ENCODE measurements at places on chromosomes 4 and X.

- DNase-seq = no peak
These were observed 21.2 kb upstream of the GLRA2 start for GRCh38 chrX:14508025-14508690.

DNA sequence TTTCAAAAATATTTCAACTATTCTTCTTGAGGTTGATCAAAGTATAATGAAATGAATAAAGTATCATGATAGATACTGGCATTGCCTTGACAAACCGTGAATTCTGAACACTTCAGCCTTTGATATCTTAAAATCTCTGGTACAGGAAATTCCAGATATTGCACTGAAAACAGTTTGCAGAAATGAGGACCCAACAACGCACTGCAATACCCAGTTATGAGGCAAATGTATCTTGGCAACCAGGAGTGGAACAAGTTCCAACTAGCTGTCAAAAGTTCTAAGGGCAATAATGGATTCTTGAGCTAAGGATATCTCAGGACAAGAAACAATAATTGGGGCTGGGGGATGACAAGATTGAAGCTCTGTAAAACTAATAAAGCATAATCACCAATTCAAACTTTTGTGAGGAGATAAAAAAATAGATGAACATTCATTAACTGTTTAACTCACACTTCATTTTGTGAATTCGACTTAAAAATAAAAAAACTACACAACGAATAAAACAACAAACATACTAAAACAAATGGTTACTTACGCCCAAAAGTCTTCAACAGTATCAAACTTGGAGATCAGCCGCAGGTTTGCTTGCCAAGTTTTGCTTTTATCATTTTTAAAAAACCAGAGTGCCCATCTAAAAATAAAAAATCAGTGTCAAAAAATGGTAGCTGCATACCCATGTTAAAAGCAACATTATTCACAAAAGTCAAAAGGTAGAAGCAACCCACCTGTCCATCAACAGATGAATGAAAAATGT, 38.1 kb downstream of the EIF4E start:
- no peak for DNase-seq

GRCh38 chr4:130183766-130184165, 1087.8 kb downstream of the C4orf33 start:
- DNase-seq = no peak

GRCh38 chr4:59161249-59161648, 2038.9 kb upstream of the ADGRL3 start:
- DNase-seq = no peak

DNA sequence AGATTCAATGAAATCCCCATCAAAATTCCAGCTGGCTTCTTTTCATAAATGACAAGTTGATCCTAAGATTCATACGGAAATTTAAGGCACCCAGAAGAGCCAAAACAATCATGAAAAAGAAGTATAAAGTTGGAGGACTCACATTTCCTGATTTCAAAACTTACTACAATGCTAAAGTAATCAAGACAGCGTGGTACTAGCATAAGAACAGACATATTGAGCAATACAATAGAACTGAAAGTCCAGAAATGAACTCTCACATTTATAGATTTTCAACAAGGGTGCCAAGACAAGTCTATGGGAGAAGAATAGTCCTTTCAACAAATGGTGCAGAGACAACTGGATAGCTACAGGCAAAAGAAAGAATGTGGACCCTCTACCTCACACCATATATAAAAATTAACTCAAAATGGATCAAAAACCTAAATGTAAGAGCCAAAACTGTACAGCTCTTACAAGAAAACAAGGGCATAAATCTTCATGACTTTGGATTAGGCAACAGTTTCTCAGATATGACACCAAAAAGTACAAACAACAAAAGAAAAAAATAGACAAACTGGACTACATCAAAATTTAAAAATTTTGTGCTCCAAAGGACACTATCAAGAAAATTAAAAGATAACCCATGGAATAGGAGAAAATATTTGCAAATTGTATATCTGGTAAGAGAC, 28.5 kb downstream of the SASH3 start:
- no peak for DNase-seq

DNA sequence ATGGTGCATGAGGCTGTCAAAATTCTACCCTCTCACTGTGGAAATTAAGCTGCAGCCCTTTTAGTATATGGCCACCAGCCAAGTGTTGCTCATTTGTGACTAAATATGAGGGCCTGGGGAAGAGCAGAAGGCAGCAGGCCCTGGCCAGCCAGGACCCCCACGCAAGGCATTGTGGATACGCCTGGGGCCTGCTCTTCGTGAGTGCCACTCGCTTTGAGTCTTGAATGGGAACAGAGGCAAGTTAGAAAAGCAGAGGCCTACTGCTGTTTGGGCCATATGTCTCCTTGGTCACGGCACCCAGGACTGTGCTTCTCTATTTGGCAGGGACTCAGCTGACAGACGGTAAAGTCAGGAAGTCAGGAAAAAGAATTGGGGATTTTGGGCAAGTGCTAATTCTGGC, 10.9 kb downstream of the RTL5 start:
- DNase-seq = no peak
